NCI-H1930 (cell line): ENCODE measurements at places on chromosomes 6 and 20.

DNA sequence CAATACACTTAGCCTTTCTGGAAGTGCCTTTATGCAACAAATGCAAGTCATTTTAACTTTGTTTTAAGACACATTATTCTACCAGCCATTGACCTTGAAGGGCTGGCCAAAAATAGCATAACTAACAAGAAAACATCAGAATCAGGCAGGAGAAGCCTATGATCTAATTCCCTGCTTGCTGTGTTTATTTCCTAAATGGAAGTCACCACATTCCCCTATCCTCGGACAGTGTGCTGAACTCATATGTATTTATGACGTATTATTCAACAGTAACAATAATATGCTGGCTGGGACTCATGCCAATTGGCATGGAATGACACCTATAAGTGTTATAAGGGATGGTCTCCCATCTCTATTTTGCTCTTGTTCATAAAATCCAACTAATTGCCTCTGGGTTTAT, 140.7 kb downstream of the MAP3K7 start:
- no peak for DNase-seq

DNA sequence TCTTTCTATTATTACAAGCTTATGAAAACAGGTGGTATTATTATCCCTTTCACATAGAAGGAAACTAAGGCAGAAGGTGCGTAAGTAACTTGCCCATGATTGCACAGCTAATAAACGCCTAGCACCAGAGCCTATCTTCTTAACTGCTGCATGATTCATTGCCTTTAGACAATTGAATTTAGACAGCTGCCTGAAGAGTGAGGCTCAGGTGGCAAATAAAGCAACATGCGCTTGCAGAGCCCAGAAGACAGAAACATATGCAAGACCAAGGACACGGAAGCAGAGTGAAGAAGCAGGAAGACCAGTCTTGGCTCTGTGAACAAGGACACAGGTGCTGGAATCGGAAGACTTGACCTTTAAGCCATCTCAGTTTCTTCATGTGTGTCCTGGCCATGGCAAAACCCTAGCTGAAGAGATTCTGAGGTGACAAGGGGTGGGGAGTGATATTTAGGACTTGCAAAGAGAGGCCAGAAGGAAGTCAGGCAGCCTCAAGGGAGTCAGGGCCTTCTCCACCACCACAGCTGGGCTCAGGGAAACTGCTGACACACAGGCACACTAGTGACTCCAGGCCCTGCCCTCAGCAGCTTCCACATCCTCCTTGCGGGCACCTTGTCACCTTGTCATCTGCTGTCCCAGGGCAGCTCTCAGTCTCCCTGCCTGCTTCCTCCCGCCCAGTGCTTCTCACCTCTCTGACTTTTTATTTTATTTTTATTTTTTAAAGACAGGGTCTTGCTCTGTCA, 91.7 kb upstream of the SLC22A16 start:
- no peak for DNase-seq

- DNase-seq = no peak
Measured at GRCh38 chr6:47440719-47441118, 36.9 kb upstream of the CD2AP start.

DNA sequence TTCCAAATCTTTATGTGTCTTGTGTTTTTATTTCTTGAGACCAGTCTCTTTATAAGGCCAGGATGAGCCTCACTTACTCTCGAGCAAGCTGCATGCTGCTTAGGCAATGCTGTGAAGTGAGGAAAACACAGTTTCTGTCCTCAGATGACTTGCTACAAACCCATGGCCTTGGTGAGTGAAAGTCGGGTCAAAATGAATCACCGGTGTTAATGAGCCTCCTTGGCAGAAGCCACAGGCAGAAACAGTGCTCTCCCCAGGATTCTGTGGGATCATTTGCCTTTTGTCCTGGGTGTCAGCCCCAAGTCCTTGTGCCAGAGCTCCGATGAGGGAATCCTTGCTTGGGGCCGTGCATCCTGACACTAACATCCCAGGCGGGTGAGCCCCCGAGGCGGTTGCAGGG, 482.5 kb downstream of the QKI start:
- no peak for DNase-seq

- DNase-seq = peak; percentile 62
Measured at GRCh38 chr20:32189691-32190615, 17.6 kb downstream of the PLAGL2 start.

GRCh38 chr6:89082486-89082891, 1.9 kb downstream of the PNRC1 start:
- DNase-seq = no peak

- no peak for DNase-seq
Measured at GRCh38 chr20:44970243-44970757, 4.0 kb downstream of the STK4 start.

- DNase-seq = no peak
Measured at GRCh38 chr20:2768632-2769015, 31.8 kb downstream of the CPXM1 start.

- DNase-seq = no peak
Measured at GRCh38 chr6:45215759-45216158, 112.4 kb upstream of the RUNX2 start.

DNA sequence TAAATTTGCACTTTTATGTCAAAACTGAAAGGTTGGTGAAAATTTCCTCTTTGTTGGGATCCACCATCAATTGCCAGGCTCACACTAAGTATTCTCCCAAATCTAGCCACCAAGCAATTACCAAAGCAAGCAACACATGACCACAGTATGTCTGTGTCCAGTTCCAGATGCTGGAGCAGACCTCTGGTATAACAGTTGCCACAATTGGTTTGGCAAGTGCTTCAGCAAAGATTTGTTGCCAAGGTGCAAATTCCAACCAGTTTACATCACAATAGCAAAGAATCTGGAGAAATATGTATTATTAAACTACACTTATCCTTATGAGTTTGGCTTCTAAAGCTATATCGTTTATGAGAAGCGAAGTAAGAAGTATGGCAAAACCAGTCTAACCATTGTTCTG, 6.4 kb downstream of the GTF2H5 start:
- DNase-seq = no peak

DNA sequence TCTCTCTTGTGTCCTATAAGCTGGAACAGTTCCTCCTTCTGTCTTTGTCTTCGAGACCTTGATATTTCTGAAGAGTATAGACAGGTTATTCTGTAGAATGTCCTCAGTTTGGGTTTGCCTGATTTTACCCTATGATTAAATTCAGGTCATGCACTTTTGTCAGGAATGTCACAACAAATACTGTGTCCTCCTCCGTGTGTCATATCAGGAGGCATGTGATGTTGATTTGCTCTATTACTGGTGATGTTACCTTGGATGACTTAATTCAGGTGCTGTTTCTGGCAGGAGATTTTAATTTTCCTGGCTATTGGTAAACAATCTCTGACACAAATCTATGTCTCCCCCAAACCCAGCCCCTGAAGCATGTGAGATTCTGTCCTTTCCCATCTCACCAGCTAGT, 33.3 kb upstream of the CHMP4B start:
- no peak for DNase-seq

DNA sequence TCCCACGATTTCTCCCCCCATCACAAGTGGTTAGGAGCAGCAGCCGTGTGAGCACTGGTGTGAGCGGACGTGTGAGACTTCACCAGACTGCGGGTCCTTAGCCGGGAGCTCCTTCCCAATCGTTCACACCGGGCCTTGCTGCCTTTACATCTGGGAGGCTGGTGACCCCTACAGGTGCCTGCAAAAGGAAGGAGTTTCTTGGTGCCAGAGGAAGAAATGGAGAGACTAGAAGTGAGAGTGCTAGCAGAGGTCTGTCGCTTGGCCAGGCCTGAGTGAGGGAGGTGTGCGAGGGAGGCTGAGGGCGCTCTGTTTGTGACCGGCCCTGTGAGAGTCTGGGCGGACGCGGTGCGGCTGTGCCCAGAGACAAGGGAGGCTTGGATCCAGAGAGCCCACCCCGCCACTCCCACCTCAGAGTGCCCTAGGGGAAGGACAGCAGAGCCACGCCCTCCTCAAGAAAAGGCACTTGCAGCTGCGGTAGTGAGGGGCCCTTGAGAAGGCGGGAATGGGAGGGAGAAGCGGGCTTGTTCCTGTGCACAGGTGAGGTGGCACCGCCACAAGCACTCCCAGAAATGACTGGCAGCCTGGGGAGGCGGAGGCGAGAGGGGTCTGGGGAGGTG, 10.0 kb upstream of the ARMC2 start:
- DNase-seq = no peak

GRCh38 chr6:127102299-127102698, 16.2 kb upstream of the RSPO3 start:
- DNase-seq = no peak

DNA sequence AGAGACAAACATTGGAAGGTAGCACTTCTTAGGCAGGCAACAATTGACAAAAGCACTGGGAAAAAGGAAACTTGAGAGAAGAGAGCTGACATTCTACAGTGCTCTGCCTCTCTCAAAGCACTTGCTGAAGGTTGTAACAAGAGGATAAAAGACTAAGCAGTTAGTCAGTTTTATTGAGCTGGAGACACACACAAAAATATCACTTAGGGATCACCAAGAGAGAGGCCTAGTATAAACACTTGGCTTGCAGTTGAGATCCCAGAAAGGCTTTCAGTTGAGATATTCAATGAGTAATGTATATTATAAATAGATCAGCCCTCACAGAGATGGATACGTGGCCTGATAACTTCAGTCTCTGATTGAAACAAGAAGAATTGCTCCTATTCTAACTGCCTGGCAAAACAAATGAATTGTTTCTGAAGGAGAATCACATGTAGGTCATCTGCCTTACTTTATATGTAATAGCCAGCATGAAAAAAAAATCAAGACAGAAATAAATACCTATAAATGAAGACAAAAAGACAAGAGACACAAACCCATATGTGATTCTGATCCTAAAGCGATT, 747.2 kb upstream of the MAN1A1 start:
- no peak for DNase-seq

GRCh38 chr20:8250539-8251200, 118.6 kb downstream of the PLCB1 start:
- DNase-seq = no peak

DNA sequence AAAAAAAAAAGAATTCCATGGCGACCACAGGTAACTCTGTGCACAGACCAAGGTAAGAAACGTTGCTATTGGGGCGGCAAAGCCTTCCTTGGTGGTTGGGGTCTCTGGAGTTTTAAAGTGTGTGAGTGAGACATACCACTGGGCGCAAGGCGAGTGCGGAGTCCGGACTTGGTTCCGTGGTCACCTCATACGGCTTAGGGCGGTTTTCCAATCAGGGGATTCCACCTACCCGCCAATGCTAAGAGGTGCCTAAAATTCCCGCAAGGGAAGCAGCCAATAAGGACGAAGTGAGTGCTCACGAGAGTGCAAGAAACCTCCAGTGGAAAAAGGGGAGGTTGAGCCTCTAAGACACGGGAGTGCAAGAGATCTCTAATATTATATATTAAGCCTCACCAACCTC, 68.6 kb upstream of the PRSS16 start:
- no peak for DNase-seq

DNA sequence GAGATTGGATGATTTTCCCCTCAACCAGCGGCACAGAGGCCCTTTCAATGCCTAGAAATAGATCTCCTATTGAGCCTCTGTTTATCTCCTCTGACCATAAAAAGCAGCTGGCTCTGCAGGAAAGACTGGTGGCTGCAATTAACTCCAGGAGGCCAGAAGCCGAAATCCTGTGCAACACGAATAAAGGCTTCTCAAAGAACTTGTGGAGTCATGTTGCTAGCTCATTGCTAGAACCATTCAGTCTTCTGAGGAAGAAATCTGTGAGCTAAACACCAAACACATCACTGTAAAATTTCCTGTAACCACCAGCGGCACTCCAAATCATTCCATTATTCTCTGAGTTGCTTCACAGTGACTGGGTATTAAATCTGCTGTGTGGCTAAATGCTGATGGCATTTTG, 49.1 kb upstream of the TPD52L1 start:
- no peak for DNase-seq
